ENCODE measurements at places on chromosomes 5 and 9.
A peak's percentile ranks its signal among the peaks of the same experiment; 100 is the strongest.

DNA sequence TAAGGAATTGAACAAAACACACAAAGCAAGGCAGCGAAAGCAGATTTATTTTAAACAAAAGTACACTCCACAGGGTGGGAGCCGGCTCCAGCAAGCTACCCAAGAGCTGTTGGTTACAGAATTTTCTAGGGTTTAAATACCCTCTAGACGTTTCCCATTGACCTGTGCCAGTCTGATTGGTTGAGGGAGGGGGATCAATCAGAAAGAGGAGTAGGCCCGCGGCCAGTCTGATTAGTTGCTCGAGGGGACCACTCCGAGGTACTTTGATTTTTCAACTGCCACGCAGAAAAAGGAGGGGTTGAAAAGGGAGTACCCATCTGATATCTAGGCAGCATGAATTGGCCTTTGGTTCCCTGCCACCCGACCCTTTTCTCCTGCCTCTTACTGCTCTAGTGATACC, 998 bp downstream of the SRP19 start:
- no peak for DNase-seq

DNA sequence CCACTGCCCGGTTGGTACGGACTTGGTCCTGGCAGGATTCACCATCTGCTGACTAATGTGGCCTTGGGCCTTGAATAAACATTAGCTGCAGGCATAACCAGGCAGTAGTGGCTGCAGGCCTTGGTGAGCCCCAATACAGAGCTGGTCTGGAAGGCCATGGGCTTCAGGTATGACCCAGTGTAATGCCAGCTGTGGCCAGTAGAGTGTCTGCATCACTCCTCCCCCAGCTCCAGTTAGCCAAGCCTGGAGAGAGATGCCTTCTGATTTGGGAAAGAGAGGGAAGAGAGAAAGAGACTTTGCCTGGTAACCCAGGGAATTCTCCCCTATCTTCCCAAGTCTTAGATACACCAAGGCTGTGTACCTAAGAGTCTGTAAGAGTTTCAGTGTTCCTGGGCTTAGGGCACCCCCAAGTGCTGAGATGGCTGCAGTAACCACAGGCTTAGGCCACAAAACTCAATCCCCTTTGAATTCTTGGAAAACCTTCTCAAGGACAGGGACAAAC, 5.6 kb upstream of the C5 start:
- no peak for DNase-seq

GRCh38 chr5:29568028-29568427, 1625.5 kb upstream of the CDH6 start:
- DNase-seq: no peak

GRCh38 chr5:2280318-2280717, 397.6 kb upstream of the IRX4 start:
- no peak for DNase-seq

DNA sequence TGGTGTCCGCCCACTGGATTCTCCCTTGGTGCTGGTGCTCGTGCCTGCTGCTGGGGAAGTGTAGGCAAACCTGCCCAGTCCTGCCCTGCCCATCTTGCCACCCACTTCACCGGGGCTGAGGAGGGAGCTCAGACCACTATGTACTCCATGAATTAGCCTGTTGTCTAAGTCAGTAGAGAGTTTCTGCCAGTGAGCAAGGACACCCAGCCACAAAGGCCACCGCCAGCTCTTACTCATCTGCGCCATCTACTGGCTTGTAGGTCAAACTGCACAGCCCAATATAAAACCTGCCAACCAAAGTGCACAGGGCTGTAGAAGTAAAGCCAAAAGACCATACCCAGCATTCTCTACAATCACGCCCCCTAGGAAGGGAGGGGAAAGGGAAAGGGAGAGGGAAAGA, 102.3 kb downstream of the GLIS3 start:
- DNase-seq: no peak

DNA sequence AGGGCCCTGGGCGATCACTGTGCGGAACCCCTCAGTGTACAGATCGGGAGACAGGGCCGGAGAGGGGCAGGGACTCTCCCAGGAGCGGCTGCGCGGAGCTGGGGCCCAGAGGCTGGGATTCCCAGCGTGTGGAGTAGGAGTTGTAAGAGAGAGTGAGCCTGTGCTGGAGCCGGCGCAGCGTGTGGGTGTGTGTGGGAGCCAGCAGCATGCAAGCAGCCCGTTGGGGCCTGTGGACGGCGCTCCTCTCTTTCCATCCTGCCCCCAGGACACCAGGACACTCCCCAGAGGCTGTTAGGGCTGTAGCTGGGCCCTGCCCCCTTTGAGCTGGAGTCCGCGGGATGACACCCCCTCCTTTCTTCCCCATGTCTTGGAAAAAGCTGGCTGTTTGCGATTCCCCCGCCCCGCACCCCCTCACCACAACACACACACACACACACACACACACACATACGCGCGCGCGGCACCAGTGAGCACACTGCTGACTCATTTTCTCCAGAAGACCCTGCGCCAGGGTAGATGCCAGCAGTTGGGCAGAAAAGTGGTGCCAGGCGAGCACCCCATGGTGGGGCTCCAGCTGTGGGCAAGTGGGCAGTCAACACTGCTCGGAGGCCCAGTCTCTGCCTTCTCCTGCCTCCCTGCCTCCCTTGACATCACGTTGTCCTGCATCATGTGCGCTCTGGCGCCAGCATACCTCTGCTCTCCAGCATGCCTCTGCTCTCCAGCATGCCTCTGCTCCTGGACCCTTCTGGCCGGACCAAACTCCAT, 1.5 kb downstream of the COL27A1 start:
- DNase-seq: peak; percentile 48

- no peak for DNase-seq
Observed at GRCh38 chr9:124029617-124030016, 18.0 kb downstream of the LHX2 start.
